Chondrocyte (in vitro differentiated cells): ENCODE measurements at places on chromosomes 11 and 22.

DNA sequence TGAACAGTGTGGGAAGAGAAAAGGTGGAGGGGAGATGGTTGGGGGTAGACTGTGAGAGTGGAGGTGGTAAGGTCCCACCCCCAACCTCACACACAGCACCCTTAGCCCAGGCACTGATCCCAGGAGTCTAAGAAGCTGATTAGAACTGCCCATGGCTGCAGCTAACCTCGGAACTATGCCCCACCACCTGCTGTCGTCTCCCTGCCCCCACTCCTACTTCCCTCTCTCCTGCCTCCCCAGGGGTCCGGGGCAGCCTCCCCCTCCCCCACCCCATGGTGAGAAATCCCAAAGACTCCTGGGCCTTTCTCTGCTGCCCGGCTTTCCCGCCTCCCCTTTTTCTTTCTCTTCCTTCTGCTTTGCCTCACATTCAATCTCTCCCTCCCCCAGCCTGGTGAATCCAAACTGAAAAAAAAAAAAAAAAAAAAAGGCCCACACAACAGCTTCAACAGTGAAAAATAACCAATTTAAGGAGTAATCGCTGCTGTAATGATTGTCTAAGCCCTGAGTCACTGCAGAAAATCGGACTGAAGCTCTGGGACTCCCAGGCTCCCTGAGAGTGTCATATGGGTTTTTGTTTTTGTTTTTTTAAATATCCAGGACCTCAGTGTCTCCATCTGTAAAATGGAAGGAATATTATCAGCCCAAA is 9.6 kb upstream of the TP53I11 start:
- DNase-seq = no peak

DNA sequence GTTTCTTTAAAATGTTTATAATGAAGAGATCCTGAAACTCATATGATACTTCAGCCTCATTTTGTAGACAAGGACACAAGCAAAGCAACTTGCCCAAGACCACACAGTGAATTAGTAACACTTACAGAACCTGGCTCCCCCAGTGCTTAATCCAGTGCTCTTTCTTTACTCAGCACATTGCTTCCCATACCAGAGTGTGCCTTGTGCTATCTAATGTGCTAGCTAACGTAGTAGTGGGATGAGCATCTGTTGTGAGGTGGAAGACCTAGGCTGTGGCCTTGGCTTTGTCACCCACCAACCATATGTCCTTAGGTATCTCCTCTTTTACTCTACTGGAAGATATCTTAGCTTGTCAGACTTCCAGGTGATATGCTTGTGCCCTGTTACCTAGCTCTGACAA is 5.1 kb downstream of the SPCS2 start:
- DNase-seq = no peak

DNA sequence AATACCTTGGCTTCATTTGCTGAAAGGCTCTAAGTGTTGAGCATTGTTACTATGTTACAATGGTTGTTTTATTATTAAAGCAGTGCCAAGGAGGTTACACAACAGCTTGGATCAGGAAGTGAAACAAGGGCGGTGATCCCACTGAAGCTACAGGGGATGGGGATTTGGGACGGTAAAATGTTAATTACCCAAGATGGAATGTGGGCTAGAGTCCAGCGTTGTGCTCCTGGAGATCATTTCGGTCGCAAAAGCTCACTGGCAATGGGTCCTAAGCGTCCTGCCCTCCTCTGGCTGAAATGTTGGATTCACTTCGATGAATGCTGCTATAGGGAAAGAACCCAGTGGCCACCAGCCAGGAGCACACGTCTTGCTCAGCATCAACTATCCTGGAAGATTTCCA is 48.3 kb downstream of the FAM83F start:
- no peak for DNase-seq

- DNase-seq = no peak
Measured at GRCh38 chr11:92843455-92843854, 126.0 kb upstream of the MTNR1B start.

- DNase-seq = no peak
Measured at GRCh38 chr11:44955015-44955738, 4.5 kb upstream of the TP53I11 start.

DNA sequence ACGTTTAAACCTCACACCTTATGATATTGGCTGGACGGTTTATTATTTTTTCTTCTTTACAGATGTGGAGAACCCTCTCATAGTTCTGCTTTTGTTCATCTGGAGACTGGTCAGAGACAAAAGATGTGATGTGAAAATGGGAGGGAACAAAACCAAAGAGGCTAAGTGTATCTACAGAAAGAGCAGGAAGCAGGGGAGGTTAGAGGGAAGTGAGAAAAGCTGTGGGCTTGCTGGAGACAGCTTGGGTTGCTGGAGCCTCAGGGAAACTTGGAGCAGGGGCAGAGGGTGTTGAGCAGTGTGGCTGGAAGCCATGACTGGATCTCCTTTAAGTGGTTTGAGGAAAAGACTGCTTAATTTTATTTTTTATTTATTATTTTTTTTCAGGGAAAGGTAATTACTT is 79.0 kb upstream of the SNX19 start:
- no peak for DNase-seq

DNA sequence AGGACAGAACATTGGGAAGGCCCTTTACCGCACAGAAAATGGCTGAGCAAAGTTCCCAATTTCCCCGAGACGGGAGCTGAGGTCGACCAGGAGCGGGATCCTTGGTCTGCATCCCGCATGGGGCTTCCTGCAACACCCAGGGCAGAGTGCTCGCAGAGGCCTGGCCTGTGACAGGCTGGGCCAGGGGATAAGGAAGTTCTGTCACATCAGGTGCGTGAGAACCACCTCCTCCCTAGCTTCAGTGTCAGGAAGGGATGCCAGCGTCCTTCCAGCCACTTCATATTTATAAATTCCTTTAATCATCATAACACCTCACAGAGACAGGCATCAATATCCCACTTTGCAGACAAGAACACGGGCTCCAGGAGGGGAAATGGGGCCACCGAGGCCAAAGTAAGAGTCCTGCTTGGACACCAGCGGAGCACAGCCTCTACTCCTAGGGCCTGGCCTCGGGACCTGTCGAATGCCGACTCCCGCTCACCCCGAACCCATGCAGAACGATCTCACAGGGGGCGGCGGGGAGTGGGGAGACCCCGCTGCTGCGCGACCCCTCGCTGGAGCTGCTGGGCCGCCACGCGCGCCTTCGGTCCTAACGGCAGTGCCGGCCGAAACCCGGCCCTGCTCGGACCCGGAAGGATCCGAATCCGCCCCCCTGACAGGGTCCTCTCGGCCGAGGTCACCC is 532 bp downstream of the BET1L start:
- peak; percentile 70 for DNase-seq
